Stimulated activated CD8-positive, alpha-beta memory T cell treated with anti-CD3 and anti-CD28 coated beads, Interleukin-15, amount 100 ng/mL, for 48 hours (primary cell): ENCODE measurements at places on chromosomes 5 and 9.

GRCh38 chr9:113873926-113874325 is 2.2 kb upstream of the ZNF618 start:
- DNase-seq: no peak

GRCh38 chr5:52690236-52690768 is 97.4 kb upstream of the ITGA1 start:
- no peak for DNase-seq

GRCh38 chr5:38613992-38614836 is 57.8 kb upstream of the LIFR start:
- DNase-seq: no peak

DNA sequence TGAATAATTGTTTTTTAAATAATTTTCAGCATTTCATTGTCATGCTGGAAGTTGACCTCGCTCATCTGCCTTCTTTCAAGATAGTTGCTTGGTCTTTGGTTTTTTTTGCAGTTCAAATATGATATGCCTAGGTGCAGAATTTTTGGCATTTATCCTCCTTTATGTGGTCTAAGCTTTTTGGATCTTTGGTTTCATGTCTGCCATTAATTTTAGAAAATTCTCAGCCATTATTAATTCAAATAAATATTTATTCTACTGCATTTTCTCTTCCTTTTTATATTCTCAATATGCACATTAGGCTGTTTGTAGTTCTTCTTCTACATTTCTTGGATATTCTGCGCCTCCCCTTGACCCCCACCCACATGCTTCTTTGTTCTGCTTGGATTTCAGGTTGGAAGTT is 63.6 kb downstream of the PHF2 start:
- no peak for DNase-seq
